Stimulated activated CD4-positive, alpha-beta T cell treated with anti-CD3 and anti-CD28 coated beads, TNF-alpha, amount 100 ng/mL, for 24 hours (primary cell): ENCODE measurements at places on chromosomes 7 and 10.

GRCh38 chr7:42645906-42646305, 266.0 kb downstream of the C7orf25 start:
- no peak for DNase-seq

DNA sequence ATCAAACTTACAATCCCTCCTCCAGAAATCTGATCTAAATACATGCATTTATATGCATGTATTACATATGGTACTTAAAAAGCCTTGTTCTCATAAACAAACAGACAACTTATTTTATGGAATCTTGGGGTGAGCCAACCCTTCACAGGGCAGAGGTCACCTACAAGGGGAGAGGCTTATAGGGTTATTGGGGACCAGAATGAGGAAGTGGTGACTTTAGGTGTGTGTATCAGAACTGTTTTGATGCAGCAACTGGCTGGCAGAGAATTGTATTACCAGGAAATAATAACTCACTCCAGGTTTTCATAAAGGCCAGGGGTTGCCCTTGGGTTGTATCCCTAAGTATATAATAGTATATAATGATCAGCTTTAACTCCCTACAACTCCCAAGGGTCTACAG, 91.1 kb downstream of the SVIL start:
- DNase-seq = no peak

DNA sequence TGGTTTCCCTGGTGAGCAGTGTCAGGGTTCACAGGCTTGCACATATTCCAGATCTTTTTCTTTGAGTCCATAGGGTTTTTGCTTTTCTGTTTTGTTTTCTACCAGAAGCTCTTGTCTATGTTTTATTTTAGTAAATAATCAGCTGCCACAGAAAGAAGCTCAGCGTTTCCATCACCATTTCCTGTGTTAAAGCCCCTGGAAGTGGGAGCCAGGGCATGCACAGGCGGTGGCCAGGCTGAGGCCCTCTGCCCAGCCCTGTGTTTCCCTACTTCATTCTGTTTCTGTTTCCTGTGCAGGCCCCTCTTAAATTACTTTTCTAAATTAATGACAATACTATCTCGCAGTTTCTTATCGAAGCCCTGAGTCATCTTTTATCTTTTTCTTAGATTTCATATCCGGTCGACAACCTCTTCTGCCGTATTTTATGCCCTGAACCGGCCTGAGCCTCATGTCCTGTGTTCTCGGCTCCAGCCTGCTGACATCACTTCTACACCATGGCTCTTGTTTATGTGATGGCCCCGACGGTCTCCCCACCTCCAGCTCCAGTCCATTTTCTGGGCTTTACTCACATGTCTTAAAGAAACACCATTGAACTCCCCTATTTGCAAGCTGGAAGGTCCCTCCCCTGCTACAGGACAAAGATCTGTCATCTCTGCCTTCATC, 442.2 kb downstream of the TCERG1L start:
- DNase-seq = no peak

DNA sequence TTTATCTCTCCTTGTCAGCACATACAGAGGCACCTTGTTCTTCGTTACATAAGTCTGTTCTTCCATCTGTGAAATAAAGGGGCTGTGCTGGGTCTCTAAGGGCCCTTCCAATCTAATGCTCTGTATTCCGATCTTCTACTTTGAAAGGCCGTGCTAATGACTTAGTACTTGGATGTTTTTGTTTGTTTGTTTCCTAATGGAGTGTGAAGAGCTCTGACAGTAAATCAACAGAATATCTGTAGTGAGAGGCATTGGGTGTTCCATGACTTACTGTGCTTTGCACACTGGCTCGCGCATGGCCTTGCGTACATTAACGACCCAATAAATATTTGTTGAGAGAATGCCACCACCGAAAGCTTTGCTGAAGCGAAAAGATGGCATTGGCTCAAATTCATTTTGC, 162.1 kb downstream of the CHN2 start:
- DNase-seq = no peak

- no peak for DNase-seq
Measured at GRCh38 chr10:52678611-52679010, 94.0 kb downstream of the MBL2 start.

- no peak for DNase-seq
Measured at GRCh38 chr10:98030991-98031431, 590 bp upstream of the CRTAC1 start.
